GM04504 (cell line): ENCODE measurements at places on chromosomes 3 and 15.

DNA sequence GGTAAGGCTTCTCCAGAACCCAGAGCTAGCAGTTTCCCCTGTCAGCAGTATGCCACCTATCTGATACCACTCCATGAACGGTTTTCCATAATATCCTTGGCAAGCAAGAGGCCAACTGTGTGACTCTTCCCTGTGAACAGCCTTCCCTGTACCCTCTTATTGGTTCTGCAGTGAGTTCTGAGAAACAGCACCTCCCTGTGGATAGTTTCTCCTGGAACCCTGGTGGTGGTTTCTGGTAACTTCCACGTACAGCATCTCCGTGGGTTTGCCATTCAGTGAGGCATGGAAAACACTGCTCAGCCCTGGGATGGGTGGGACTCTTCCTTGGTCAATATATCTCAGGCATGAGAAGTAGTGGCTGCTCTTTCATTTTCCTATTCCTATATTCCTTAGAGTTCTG is 19.4 kb upstream of the SERPINI2 start:
- no peak for DNase-seq

GRCh38 chr3:197317250-197317963 is 19.0 kb upstream of the DLG1 start:
- peak; percentile 73 for DNase-seq

GRCh38 chr3:51375571-51375970 is 9.5 kb upstream of the MANF start:
- DNase-seq, result no peak

DNA sequence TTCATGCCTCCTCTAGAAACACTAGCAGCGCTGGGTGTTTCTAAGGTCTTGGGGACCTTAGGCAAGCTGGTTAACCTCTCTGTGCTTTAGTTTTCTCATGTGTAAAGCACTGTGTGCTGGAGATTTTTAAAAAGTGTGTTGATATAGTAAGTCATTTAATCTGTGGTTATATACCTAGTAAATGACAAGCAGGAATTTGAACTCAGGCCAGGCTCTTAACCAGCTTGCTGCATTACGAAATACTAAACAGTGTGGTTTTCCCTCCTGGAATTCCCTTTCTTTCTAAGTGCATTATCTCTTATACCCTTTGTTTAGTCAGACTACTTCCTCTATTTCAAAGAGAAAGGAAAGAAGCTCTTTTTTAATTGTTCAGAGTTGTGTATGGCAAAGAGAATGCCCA is 26.5 kb downstream of the NEO1 start:
- DNase-seq, result peak; percentile 53

GRCh38 chr3:10855083-10855870 is 39.2 kb downstream of the SLC6A11 start:
- DNase-seq, result no peak

- no peak for DNase-seq
These were observed 50.0 kb upstream of the GPR149 start for GRCh38 chr3:154480033-154480432.

DNA sequence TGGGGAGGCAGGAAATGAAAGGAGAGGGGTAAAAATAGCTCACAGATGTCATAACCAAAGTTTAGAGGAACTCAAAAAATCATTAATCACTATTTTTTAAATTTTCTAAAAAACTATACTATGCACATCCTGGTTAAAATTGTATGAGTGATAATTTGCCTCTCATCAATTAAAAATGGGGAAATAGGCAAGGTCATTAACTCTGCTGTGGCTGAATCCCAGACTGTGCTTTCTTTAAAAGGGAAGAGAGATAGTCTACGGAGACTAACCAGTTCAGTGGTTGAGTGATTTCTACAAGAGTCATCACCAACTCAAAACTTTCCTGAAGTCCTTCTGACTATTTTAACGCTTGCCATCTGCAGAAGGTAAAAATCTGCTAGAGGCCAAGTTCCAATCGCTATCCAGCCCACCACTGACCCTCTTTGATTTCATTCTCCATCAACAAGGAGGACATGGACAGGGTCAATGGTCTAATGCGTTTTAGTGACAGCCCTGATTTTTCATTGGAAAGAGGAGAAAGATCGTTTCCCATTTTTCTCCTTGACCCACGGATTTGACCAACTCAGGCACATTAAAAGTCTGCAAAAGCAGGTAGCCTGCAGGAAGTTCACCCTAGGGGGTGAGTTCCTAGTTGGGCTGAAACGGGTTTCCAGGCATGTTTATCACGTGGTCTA is 850 bp downstream of the SUCLG2 start:
- no peak for DNase-seq

- no peak for DNase-seq
These were observed 34.9 kb downstream of the ABHD2 start for GRCh38 chr15:89123181-89123525.

- DNase-seq, result no peak
These were observed 260.7 kb upstream of the NR2E3 start for GRCh38 chr15:71549697-71550096.

DNA sequence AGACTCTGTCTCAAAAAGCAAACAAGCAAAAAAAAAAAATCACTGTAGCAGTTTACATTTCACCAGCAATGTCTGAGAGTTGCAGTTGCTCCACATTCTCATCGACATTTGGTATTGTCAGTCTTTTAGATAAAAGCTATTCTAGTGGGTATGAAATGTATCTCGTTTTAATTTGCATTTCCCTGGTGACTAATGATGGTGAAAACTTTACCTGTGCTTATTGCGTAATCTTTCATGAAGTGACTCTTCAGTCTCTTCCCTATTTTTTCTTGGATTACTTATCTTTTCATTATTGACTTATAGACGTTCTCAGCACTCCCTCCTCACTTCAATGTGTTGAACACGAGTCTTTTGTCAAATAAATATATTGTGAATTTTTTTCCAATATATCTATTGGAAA is 37.2 kb upstream of the CLSTN2 start:
- no peak for DNase-seq

DNA sequence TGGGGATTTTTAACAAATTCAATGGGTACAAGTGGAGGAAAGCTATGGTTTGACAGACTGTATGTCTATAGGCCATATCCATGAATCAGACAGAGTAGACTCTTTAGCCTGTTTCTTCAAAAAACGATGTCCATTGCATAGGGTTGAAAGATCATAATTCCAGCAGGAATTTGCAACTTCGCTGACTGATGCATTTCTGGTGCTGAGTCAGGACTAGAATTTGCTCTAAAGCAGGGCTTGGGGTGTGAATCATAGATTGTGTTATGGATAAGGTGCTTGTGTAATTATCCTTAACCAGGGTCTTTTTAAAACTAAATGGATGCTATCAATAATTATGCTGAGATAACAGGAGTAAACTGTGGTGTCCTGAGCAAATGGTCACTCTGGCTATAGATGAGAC is 200.4 kb upstream of the TBC1D5 start:
- peak; percentile 12 for DNase-seq

GRCh38 chr3:52277972-52278509 is 408 bp downstream of the WDR82 start:
- no peak for DNase-seq

DNA sequence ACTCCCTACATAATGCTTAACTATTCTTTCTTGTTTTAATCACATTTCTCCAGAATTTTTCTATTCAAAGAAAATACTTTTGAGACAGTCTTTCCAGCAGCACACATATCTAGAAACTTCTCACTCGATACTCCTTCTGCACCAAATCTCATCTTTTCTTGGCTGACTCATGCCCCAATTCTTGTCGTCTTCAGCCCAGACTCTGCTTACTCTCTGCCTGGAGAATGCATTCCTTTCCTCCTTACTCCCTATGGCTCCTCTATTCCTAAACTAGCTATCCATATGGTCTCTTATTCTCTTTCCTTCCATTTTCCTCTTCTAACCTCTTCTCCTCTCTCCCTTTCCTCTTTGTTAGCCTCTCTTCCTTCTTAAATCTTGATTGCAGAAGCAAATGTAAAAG is 158.7 kb downstream of the GBE1 start:
- no peak for DNase-seq
